ENCODE measurements at places on chromosomes 12 and 14.

DNA sequence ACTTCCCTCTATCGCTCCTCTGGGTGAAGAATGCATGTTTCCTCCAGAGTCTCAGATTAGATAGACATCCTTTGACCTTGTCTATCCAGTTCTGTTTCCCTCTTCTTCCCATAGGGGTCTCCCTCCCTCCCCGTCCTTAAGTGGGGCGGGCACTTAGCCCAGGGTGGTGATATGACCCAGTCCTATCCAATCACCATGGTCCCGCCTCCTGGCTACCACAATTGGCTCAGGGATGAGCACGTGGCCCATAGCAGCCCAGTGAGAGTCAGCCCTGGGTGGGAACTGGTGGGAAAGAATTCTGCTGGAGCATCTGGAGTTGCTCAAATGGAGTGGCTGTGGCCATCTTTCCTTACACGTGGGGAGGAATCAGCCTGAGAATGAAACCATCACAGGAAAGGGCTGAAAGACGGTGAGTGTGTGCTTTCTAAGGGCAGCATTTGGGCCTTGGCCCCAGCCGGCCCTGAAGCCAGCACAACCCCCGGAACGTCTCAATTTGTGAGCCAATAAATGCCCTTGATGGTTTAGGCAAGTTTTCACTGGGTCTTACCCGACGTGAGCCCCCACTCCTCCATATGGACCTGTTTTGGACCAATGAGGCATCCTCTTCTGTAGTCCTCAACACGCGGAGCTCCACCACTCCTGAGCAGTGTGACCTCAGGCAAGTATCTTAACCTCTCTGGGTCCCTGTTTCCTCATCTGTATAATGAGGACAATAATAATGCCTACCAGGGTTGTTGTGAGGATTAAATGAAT is 14.4 kb upstream of the MLXIP start:
- no peak for DNase-seq

- no peak for DNase-seq
These were observed 8.8 kb upstream of the EGLN3 start for GRCh38 chr14:33959692-33960151.

GRCh38 chr12:62588916-62589315 is 122.3 kb downstream of the MON2 start:
- DNase-seq, result no peak

GRCh38 chr12:109503611-109504010 is 26.2 kb downstream of the UBE3B start:
- no peak for DNase-seq

DNA sequence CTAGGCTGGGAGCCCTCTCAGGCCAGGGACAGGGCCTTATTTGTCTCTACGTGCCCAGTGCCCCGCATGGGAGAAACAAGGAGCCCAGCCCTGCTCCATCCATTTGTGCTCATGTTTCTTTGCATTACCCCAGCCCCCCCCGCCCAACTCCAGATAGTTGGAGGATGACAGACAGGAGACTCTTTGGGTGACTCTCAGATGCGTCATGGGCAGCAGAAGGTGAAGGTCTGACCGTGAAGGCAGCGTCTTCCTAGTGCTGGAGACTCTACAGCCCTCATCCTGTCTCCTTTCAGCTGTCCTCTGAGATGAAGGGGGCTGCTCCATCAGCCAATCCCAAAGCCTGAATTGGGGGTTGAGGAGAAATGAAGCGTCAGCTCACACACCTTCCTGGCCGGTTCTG is 283 bp upstream of the PSMB11 start:
- no peak for DNase-seq

DNA sequence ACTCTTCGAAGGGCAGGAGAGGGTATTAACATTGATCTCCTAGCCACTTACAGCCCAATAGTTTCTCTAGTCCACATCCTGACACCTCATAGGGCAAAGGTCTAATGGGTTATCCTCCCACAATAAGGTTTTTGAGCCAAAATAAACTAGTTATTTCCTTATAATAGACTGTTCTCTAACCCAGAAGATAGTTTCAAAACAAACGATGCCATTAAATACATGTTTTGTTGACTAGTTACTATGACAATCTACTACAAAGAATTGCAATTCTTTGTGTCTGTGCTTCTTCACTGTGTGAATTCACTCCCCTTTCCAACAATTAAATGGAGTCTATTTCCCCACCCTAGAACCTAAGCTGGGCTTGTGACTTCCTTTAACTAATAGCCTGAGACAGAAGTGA is 6.4 kb upstream of the ACTR10 start:
- DNase-seq, result no peak

DNA sequence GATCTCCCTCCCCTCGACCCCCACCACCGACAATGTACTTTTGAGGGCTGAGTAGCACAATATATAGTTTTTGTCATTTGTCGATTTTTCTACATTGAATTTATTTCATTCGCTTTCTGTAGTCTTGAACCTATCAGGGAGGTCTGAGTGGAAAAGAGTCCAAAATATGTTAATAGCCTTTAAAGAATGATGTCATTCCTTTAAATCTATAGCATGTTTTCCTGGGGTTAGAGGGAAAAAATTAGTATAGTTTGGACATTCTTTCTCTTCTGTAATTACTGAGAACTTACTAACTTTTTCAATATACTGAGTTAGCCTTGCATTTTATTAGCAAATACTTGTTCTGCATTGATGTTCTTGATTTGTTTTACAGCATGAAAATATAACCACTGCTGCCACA is 55.9 kb downstream of the ARL1 start:
- no peak for DNase-seq

DNA sequence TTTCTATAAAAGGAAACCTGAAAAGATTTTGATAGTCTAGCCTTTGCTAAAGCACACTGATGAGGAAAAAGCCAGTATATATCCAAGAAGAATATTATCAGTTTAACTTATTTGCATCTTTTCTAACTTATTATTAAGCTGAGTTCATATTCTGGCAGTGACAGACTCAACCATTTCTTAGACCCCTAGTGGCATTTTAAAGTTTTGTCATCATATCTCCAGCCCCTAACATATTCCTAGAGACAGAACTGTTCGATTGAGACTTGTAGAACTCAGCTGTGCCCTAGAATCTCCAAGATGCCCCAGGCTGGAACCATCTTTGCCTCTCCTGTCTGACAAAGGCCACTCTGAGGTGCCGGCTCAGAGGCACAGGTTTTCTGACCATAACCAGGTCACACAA is 365.6 kb downstream of the NELL2 start:
- no peak for DNase-seq

GRCh38 chr12:76810671-76811419 is 46.9 kb downstream of the ZDHHC17 start:
- no peak for DNase-seq

DNA sequence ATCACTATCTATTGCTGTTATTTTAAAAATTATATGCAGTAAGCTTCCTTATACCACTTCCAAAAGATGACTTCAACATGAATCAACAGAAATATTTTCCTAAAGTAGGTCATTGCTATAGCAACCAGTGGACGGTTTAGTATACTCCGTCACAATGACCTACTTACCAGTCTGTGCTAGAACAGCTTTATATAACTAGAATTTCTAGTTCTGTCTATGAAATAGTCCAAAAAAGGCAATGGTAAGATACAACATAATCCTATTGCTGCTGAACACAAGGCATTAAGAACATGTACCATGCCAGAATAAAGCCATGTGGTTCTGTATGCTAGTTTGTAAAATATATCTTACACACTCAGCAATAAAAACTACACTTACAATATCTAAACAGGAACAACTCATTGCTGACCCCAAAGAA is 40.7 kb upstream of the MTERF2 start:
- DNase-seq, result no peak

GRCh38 chr12:47813511-47814196 is 6.0 kb downstream of the HDAC7 start:
- DNase-seq, result no peak

DNA sequence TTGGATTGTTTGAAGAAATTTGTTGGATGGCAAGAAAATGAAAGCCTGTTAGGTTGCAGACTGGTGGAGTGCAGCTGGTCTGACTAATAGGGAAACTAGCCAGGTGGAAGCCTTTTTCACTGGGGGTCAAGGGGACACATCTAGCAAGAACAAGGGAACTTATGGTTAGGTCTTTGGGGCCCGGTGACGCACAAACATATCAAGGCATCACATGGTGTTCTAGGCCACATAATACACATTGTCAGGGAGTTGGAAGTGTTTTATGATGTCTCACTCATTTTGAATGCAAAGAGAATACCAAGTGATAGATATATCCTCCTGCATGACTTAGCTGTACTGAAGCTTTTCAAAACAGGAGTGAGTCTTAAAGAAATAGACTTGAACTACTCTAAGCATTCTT is 351.2 kb downstream of the KCNH5 start:
- DNase-seq, result no peak

DNA sequence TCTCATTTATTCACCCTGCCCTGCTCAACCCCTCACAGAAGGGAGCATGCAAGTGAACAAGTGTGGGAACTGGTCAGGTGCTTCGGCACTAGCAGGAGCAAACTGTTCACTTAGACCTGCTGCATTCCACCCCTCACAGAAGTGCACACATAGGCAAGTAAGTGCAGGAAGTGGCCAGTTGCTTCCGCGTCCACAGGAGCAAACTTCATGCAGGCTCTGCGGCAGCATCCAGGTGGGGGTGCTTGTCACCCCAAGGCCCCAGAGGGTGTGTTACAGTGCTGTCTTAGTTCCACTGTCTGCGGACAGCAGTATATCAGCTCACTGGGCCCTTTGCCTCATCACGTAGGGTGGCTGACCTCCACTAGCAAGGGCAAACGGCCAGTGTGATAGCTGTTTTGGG is 167.3 kb upstream of the AVPR1A start:
- no peak for DNase-seq

DNA sequence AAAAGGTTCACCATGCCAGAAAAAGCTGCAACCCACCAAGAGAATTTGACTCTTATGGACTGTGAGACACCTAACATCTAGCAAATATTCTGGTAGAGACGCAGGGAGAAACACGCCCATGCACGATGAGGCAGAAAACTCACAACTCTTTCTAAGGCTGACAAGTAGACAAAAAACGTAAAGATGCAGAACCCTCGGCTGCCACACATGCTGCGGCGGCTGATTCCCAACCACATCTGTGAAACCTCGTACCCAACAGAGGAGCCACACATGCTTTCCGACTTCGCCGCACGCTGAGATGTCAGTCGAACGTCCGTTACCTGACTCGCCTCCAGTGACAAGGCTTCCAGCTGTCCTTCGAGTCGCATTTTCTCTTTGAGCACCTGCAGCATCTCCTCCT is 21.8 kb downstream of the GOLGA3 start:
- no peak for DNase-seq

- no peak for DNase-seq
These were observed 186.7 kb upstream of the NEDD1 start for GRCh38 chr12:96720363-96720705.

GRCh38 chr14:79418649-79419415 is 792.5 kb downstream of the DIO2 start:
- DNase-seq, result no peak

GRCh38 chr14:54908190-54908589 is 5.6 kb upstream of the GCH1 start:
- no peak for DNase-seq

- no peak for DNase-seq
These were observed 474.8 kb upstream of the TBX3 start for GRCh38 chr12:115158816-115159215.

DNA sequence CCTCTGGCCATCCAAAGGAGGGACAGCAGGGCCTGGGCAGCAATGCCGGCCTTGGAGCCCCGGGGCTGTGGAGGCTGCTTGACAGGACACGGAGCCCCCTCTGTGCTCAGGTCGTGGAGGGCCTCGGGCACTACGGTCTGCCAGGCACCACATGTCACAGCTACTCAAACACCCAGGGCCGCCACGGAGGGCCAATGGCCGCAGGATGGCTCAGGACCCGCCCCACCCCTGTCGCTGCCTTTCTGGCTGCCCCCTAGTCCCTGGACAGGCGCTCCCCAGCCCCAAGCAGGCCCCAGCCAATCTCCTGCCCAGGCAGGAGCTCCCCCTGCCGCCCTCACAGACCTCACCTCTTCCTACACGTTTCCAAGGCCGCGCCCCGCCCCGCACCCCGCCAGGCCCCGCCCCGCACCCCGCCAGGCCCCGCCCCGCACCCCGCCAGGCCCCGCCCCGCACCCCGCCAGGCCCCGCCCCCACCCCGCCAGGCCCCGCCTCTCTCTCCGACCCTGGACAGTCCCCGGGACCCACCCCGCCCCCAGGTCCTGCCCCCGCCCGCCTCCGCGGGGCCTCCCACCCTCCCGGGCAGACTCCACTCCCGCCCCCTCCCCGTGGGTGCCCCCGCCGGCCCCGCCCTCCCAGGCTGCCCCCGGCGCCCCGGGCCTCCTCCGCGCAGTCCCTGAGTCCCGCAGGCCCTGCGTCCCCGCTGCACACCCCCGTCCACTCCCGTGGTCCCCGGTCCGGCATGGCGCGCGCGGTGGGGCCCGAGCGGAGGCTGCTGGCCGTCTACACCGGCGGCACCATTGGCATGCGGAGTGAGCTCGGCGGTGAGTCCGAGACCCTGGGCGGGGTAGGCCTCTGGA is at the start of gene ASPG:
Gene ASPG, plus strand, starts transcription at position 669 of the 857 bp plus-strand sequence. Its CDS starts 71 bp downstream, at position 740.
- no peak for DNase-seq

DNA sequence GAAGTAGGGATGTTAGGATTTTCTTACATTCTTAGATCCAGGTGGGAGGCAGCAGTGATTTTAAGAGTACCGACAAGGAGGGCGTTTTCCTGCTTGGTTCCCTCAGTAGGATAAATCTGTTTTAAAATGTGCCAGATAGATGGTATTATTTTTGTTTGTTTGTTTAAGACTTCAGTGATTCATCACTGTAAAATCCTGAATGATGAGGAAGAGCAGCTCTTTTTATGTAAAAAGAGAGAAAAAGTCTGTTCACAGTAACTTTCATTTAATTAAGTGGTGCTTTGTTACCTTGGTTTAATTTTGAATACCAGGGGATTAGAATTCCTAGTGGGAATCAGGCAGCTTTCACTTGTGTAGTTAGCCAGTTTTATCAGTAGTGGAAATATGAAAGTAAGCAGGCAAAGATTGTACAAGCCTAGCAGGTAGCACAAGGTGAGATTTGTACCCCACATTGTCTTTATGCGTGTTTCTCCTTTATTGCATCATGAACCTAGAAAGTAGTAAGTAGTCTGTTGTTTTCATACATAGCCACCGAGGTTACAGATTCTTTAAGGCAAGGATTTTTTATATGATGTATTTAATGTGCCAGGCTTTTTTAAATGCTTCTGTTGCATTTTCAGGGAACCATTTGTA is 349.6 kb downstream of the CCDC91 start:
- DNase-seq, result no peak

GRCh38 chr12:100857418-100857817 is 62.8 kb downstream of the ANO4 start:
- DNase-seq, result no peak

- no peak for DNase-seq
These were observed 334.1 kb downstream of the DPF3 start for GRCh38 chr14:72559669-72560255.

GRCh38 chr14:100297320-100298300 is 8.6 kb downstream of the SLC25A29 start:
- no peak for DNase-seq

- DNase-seq, result no peak
These were observed 169.5 kb upstream of the RTL1 start for GRCh38 chr14:101072945-101073597.

- no peak for DNase-seq
These were observed 382.8 kb downstream of the ADAMTS20 start for GRCh38 chr12:43169115-43169681.

Measured in activated CD8-positive, alpha-beta memory T cell treated with anti-CD3 and anti-CD28 coated beads for 4 hours (primary cell).